ENCODE measurements at places on chromosomes 7 and 10.
A peak's percentile ranks its signal among the peaks of the same experiment; 100 is the strongest.

DNA sequence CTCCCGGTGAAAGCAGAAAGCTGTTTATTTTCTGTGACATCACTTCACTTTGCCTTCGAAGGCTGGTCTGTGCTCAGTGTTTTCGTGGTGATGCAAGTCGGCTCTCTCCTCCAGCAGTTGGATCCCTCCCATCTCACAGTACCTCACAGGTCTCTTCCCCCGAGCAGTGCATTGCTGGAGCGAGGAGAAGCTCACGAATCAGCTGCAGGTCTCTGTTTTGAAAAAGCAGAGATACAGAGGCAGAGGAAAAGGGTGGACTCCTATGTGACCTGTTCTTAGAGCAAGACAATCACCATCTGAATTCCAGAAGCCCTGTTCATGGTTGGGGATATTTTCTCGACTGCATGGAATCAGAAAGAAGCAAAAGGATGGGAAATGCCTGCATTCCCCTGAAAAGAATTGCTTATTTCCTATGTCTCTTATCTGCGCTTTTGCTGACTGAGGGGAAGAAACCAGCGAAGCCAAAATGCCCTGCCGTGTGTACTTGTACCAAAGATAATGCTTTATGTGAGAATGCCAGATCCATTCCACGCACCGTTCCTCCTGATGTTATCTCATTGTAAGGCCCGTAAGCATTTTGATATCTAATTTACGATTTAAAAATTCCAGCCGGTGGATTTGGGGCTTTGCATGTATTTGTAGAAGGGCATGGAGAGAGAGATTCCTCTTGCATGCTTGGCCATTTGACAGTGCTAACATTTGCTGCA, at the start of gene LGI1:
Gene LGI1, plus strand, starts transcription at position 136 of the 707 bp plus-strand sequence. Its CDS starts 209 bp downstream, at position 345.
- DNase-seq = no peak

DNA sequence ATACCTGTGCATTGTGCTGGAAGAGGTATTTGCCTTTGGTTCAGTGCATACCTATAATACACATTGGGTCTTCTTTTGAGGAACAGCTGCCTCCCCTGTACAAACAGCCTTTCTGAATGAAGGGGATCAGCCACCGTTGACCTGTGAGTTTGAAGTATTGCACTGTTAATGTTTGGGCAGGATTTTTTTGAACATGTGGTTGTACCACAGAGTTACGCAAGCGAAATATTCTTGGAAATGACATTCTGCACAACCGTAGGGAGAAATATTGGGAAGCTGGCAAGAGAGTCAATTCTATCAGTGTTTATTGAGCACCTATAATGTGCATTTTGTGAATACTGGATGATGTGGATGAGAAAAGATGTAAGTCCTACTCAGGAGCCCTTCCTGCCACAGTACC, 270.6 kb downstream of the AUTS2 start:
- no peak for DNase-seq

DNA sequence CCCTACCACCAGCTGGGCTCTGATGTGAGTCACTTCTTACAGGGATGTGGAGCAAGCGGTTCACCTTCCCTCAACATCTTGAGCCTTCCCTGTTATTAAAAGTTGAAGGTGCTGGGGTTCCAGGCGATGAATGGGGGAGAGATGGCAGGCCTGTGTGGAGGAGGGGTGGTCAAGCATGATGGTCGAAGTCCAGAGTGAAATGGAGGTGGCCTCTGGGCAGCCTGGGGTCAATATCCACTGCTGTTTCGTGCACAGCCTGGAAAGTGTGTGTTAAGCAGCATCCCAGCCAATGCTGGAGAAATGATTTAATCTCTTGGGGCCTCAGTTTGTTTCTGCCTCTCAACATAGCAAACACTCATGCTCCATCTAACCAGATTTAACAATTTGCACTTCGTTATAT, 33.7 kb upstream of the DMBT1 start:
- DNase-seq = no peak

- DNase-seq = no peak
These were observed 3.3 kb upstream of the GRIFIN start for GRCh38 chr7:2479276-2480069.

GRCh38 chr10:101940916-101941315, 97.3 kb upstream of the KCNIP2 start:
- DNase-seq = peak; percentile 23

DNA sequence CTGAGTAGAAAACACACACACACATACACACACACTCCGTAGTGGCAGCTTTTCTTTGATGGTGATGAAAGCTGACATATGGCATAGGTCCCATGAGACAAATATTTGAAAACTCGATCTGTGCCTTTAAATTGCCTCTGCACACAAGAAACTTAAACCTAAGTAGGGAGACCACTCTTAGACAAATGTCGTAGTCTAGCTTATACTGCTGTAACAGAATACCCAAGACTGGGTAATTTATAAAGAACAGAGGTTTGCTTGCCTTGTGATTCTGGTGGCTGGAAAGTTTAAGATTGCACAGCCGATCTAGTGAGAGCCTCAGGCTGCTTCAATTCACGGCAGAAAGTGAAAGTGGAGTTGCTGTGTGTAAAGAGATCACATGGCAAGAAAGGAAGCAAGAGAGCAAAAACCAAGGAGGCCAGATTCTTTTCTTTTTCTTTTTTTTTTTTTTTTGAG, 489.4 kb upstream of the SORCS1 start:
- peak; percentile 55 for DNase-seq

DNA sequence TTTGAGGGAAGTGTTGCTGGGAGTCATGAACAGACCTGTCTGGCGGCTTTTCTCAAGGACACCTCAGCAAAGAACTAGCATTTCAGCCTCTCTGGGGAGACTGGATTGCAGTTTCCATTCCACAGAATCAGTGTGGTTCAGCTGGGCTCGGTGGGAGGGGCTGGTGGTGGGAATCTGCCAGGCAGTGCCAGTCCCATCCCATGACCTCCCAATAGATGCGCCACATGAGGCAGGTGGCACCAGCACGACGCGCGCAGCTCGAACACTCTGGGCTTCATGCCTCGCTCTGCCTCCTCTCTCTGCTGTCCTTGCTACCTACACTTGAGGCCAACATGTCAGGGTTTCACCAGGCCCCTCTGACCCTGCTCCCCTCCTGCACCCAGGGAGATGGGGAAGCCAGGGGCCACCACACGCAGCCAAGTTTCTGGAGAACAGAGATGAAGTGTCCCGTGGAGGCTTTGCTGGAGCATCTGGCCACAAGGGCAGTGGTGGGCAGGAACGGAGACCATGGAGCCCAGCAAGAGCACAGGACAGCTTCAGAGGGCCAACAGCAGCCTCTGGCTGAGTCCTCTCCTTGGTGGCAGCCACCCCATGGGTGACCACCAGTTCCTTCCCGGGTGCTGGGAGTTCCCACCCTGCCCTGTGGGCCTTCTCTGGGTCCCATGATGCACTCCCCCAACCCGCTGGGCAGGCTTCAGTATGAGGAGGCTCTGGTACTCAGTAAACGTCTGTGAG, 2.3 kb downstream of the NACAD start:
- no peak for DNase-seq

- DNase-seq = no peak
These were observed 60.3 kb downstream of the PLXDC2 start for GRCh38 chr10:19876570-19876969.

GRCh38 chr10:101779544-101780186, 3.6 kb downstream of the NPM3 start:
- DNase-seq = peak; percentile 83

DNA sequence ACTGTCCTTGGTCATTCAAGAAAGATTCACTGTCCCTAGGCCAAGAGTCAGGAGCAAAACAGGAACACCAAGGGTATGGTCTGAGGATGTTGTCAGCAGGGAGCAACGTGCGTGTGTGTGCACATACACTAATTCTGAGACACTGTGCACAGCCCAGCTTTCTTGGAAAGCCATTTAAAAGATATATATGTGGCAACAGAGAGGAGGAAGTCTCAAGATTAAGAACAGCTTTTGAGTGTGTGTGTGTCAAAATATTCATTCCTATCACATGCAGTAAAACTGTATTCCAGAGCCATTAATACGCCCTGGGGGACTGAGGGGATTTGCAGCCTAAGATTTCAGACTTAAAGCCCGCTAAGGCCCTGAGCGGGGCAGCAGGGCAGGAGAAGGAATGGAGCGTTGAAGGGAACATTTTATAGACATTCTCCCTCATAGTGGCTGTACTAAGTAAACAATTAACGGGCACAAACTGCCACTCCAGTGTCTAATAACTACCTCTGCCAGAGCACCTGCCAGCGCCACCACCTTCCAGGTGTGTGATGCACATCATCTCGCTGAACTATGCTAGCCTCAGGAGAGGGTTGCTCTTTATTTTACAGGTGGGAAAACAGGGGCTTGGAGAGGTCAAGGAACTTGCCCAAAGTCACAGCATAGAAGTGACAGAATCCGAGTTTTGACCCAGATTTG, 2.0 kb downstream of the NOD1 start:
- no peak for DNase-seq

DNA sequence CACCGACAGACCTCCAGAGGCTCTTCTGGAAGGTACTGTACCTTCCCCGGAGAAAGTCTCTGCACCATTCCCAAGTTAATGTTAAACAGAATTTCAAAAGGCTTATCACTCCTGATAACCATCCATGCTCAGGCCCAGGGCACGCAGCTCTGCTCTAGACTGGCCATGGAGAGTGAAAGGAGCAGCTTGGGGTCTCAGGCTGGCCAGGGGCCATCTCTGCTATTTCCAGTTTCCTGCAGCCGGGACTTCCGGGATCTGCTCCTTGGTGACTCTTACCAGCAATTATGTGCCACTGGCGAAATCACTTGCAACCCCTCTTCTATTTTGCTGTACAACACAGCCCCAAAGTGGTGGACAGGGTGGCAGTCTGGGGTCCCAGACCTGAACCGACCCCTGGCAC, 6.0 kb downstream of the CLDN15 start:
- no peak for DNase-seq

- peak; percentile 68 for DNase-seq
These were observed 31.0 kb downstream of the SBDS start for GRCh38 chr7:66964411-66964810.

DNA sequence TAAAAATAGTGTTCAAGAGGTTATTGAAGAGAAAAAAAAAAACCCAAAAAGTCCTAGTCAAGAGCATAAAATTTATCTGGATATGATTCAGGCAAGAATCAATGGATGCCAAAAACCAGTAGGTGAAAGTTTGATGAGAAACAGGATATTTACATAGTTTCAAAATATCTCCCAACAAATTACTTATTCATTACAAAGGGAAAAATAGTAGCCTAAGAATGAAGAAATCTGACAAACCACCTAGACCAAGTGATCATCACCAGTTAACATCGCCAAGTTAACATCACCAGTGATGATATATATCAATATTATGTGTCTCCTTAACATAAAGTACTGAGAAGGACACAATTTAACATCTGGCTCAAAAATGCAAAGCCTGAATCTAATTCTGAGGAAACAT, 85.2 kb downstream of the RNLS start:
- peak; percentile 31 for DNase-seq

GRCh38 chr7:19268737-19269136, 123.5 kb upstream of the FERD3L start:
- peak; percentile 11 for DNase-seq

DNA sequence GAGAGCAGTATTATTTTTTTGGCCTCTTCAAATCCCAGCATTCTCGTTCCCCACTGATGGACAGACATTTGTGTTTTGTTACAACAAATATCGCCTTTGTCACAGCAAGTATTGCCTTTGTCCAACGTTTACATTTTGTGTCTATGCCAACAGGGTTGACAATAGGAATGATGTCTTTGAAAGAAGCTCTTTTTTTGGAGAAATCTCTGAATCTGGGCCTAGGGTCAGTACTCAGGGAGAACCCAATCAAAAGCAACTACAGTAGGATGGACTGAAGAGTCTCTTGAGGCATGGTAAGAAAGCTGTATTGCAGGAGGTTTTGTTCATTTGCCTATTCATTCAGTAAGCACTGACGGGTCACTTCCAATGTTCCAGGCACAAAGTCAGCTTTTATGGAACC, 57.7 kb upstream of the KLF14 start:
- no peak for DNase-seq

- no peak for DNase-seq
These were observed 110.1 kb upstream of the GPR26 start for GRCh38 chr10:123556049-123556448.

- no peak for DNase-seq
These were observed 2.1 kb upstream of the LRMDA start for GRCh38 chr10:75429159-75429827.

DNA sequence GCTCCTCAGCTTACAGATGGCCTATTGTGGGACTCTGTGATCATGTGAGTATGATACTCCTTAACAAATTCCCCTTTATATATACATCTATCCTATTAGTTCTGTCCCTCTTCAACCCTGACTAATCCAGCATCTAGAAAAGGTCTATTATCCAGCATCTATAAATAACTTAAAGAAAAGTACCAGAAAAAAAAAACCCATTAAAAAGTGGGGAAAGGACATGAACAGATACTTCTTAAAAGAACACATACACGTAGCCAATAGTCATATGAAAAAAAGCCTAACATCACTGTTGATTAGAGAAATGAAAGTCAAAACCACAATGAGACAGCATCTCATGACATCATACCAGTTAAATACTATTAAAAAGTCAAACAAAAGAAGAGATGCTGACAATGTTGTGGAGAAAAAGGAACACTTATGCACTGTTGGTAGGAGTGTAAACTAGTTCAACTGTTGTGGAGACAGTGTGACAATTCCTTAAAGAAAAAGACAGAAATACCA, 549.5 kb upstream of the GRM3 start:
- no peak for DNase-seq

GRCh38 chr10:29957907-29958331, 101.5 kb downstream of the JCAD start:
- peak; percentile 22 for DNase-seq

DNA sequence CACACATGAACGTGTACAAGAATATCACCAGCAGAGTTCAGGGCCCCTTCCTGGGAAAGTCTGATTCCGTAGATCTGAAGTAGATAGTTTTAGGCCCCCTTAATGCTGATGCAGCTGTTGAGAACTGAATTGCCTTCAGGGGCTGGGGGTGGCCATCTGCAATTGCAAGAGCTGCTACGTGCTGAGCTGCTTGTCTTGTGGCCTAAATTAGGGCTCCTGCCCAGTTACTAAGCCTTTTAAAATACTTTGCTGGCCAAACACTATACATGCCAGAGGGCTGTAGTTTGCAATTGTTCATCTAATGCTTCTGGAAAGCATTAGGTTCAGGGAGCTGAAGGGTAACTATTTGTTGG, 71.7 kb downstream of the TMEM178B start:
- DNase-seq = no peak

DNA sequence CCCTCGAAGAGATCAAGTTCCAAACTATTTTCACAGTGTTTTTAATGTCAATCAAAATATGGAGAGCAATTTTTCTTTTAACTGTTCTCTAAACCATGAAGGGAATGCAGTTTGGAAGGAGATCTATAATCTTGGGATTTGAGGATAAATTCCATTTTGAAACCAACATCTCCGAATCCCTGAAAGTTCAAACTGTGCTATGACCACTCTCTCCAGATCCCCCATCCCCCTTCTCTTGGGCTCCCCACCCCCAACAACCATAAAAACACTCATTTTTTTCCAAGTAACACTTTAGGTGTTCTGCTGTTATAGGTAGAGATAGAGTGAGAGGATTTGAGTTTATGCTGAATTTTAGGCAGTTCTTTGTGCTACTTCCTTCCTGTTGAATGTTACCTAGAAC, 1.7 kb downstream of the CALD1 start:
- no peak for DNase-seq
